ENCODE measurements at places on chromosomes 12 and 14. TPM values are rescaled to one million over a fixed set of nuclear protein-coding genes. Genes with fewer than 3 reads are reported as not detected.

- no peaks in the 10 kb centered on the region for H3K36me3 ChIP-seq
These were observed 131.3 kb downstream of the SLC25A47 start for GRCh38 chr14:100454437-100454836.

DNA sequence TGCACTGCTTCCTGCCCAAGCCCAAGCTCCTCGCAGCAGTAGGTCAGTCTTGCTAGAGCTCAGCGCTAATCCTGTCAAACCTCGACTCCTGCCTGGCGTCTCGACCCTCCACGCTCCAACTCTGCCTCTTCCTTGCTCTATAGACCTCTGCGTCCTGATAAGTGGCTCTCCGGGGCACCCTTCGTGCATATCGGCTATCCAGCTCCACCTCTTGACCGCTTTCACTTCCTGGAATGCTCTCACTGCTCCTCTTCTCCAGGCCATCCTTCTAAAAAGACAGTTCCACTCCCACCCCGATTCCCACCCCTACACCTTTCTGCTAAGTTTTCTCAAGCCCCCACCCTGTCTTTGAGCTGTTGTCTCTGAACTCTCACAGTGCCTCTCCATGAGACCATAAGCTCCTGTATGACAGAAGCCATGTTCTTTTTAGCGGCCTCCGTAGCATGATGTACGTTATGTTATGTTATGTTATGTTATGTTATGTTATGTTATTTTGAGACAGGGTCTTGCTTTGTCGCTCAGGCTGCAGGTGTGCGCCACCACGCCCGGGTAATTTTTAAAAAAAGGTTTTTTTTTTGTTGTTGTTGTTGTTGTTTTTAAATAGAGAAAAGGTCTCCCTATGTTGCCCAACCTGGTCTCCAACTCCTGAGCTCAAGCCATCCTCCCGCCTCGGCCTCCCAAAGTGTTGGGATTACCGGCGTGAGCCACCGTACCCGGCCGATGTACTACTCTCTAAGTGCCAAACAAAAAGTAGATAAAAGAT is 601 bp downstream of the COX14 start:
- peaks cover 37% of the 10 kb centered on the region for H3K4me1 ChIP-seq
- DNase-seq: no peak
- peaks cover 8% of the 10 kb centered on the region for H3K36me3 ChIP-seq
- H3K4me3 ChIP-seq: peak overlapping the region; percentile 100
- H3K27me3 ChIP-seq: no peaks in the 10 kb centered on the region

DNA sequence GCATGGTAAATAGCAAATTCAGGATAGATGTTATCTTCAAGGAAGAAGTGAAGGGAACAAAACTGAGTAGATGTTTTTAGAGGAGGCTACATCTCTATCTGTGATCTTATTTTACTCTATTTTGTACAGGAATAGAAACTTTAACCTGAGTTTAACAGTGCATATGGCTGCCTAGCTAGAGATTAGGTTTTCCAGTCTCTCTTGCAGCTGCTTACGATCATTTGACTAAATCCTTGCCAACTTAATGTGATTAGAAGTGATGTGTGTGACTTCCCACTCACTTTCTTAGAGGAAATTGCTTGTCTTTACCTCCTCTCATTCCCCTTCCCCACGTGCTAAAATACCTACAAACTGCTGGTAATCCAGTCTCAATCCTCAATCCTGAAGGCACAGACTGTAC is 26.5 kb upstream of the SLC15A5 start:
- DNase-seq: no peak
- H3K4me3 ChIP-seq: no peak overlapping the region
- no peaks in the 10 kb centered on the region for H3K27me3 ChIP-seq
- H3K4me1 ChIP-seq: no peaks in the 10 kb centered on the region
- H3K27ac ChIP-seq: no peak overlapping the region

GRCh38 chr12:94495445-94496115 is 35.9 kb upstream of the CEP83 start:
- no peak overlapping the region for H3K27ac ChIP-seq
- H3K36me3 ChIP-seq: no peaks in the 10 kb centered on the region
- no peaks in the 10 kb centered on the region for H3K27me3 ChIP-seq
- no peaks in the 10 kb centered on the region for H3K4me1 ChIP-seq
- DNase-seq: no peak

- no peaks in the 10 kb centered on the region for H3K4me1 ChIP-seq
- H3K4me3 ChIP-seq: no peak overlapping the region
- DNase-seq: no peak
- no peaks in the 10 kb centered on the region for H3K36me3 ChIP-seq
- no peak overlapping the region for H3K27ac ChIP-seq
These were observed 224.0 kb upstream of the PDE3A start for GRCh38 chr12:20144341-20144740.

GRCh38 chr12:9741726-9742125 is 8.8 kb upstream of the CLECL1 start:
- H3K4me1 ChIP-seq: no peaks in the 10 kb centered on the region
- H3K27ac ChIP-seq: peak overlapping the region; percentile 74
- no peaks in the 10 kb centered on the region for H3K27me3 ChIP-seq
- no peak for DNase-seq
- peak overlapping the region; percentile 18 for H3K4me3 ChIP-seq

Gene RIC8B
- total RNA-seq: 9.8 TPM

Gene CCDC197
- not detected for total RNA-seq
